Vagina (tissue), 2 donors: ENCODE measurements at places on chromosomes 1 and 21. TPM values are rescaled to one million over a fixed set of nuclear protein-coding genes. Genes with fewer than 3 reads are reported as not detected.

Gene SLC45A3
- total RNA-seq, result 0.25 TPM

DNA sequence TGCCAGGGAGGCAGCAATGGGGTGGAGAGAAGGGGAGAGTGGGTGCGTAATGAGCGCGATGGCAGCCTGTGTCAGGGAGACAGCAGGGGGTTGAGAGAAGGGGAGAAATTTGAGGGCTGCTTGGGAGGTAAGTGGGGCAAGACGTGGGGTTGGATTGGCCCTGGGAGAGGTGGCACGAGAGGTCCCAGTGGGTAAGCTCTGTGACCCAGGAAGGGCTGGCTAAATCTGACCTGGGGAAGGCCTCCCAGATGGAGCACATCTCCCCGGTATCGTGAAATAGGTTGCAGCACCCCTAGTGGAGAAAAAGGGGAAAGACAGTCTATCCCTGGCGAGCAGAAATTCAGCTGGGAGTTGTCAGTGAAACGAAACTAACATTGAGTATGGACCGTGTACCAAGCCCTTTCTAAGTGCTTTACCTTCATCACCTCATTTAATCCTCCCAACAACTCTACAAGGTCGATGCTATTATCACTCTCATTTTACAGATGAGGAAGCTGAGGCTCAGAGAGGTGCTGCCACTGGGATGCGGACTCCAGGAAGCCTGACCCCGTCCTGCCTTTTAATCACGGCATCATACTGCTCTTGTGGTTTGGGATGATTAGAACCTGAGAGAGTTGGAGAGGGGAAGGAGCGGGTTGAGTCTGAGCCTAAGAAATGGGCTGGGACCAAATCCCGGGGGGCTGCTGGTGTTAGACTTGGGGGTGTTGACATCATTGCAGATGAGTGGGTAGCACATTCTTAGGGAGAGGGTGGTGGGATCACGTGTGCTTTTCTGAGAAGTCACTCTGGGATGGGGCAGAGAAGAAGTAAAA, 56.6 kb upstream of the RPL11 start:
- no peak for DNase-seq

- no peak for DNase-seq
These were observed 66.7 kb downstream of the RGL1 start for GRCh38 chr1:183871601-183872000.

Gene SYTL1
- total RNA-seq, result 56.2 TPM

DNA sequence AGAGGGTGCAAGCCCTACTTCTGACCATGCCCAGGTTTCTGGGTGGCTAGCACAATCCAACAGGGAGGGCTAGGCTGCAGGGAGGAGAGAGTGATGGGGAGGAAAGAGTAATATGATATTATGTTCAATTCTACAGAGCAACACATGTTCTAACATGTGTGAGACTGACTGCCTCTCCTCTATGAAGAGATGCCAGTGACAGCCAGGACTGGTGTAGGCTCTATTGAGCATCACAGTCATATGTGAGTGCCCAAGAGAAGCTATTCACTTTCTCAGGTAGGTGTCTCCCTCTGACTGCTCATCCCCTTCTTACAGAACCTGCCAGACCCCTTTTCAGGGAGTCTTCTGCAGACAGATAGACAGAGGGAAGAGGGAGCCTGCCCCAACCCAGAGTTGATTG, 446.1 kb downstream of the SIPA1L2 start:
- no peak for DNase-seq

GRCh38 chr1:86289161-86289560, 107.0 kb downstream of the ODF2L start:
- no peak for DNase-seq

- no peak for DNase-seq
These were observed 82.8 kb downstream of the TRIM33 start for GRCh38 chr1:114428083-114428754.

DNA sequence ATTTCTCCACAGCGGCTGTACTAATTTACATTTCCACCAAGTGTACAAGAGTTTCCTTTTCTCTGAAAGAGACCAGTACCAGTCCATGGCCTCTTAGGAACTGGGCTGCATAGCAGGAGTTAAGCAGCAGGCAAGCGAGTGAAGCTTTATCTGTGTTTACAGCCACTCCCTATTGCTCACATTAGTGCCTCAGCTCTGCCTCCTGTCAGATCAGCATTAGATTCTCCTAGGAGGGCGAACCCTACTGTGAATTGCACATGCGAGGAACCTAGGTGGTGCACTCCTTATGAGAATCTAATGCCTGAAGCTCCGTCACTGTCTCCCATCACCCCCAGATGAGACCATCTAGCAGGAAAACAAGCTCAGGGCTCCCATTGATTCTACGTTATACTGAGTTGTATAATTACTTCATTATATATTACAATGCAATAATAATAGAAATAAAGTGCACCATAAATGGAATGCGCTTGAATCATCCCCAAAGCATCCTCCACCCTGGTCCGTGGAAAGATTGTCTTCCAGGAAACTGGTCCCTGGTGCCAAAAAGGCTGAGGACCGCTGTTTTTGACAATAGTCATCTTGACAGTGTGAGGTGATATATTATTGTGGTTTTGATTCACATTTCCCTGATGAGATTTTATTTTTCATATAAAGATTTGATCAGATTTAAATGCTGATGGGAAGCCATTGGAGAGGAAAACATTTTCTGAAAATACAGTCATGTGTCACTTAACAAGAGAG, 45.5 kb upstream of the MRPS6 start:
- DNase-seq, result no peak

GRCh38 chr1:15060104-15060503, 93.4 kb upstream of the TMEM51 start:
- no peak for DNase-seq

DNA sequence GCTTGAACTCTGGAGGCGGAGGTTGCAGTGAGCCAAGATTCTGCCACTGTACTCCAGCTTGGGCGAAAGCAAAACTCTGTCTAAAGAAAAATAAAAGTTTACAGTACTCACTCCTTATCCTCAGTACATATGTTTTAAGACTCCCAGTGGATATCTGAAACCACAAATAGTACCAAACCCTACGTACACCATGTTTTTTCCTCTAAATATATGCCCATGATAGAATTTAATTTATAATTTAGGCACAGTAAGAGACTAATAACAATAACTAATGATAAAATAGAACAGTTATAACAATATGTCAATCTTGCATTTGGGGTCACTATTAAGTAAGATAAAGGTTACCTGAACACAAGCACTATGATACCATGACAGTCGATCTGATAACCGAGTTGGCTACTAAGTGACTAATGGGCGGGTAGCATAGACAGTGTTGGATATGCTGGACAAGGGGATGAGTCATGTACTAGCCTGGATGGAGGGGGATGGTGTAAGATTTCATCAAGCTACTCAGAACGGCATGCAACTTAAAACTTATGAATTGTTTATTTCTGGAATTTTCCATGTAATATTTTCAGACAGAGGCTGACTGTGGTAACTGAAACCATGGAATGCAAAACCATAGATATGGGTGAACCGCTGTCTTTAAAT, 43.7 kb downstream of the ST7L start:
- DNase-seq, result no peak

- DNase-seq, result no peak
These were observed 17.3 kb downstream of the C8B start for GRCh38 chr1:56948403-56949023.

DNA sequence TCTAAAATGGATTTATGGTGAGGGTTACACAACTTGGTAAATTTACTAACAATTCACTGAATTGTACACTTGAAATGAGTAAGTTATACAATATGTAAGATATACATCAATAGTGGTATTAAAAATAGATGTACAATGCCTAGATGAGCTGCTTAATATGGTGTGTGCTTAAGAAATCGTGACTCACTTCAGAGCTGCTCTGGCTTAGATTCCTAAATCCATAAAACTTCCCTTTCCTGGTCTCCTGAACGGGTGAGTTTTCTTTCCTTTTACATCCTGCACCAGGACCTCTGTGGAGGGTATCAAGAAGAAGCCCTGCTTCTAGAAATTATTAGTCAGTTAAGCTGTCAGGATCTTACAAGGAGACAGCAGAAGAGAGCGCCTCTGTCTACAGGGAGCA, 30.4 kb downstream of the H3-3A start:
- DNase-seq, result no peak

Gene NECTIN4
- total RNA-seq, result 42.7 TPM

DNA sequence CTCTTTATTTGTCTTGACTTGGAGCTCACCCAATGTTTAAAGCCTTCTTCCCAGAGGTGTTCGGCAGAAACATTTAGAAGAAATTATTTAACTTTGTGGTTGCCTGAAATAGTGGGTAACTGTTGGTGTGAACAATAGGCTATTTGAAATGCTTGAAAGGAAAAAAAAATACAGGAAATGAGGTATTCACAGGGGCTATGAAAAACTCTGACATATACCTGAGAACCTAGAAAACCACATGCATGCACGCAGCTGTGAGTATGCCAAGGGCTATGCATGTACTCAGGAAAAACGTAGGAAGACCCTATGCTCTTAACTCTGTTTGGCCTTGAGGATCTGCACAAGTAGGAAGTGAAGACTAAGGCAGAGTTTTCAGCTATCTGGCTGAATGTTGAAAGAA, 16.4 kb upstream of the RNF186 start:
- DNase-seq, result no peak

Gene NBPF26
- 10.8 TPM for total RNA-seq

DNA sequence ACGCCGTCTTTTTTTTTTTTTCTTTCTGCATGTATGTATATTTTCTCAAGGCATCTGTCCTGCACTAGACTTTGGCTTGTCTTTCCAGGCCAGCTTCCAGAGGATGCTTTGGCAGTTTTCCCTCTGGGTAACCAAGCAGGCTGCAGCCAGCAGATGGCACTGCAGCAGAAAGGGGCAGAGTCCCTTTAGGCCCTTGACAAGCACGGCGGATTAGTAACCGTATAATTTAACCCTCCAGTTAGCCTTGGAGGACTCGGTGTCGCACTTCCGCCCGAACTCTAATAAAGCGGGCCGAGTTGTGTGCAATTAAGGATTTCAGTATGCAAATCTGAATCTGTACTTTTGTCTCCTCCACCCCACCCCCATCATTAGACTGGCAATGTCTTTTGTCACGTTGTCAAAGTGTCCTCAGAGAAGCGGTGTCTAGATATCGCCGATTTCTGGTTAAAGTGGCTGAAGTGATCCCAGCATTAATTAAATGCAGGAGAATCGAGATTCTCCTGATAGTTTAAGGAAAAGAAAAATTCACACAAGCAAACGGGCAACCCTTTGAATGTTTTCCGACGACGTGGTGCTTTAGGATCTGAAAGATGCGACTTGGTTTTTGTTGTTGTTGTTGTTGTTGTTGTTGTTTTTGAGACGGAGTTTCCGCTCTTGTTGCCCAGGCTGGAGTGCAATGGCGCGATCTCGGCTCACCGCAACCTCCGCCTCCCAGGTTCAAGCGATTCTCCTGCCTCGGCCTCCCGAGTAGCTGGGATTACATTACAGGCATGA, 1.1 kb upstream of the TMEM167B start:
- DNase-seq, result no peak

Gene CDKN2C
- total RNA-seq, result 22.8 TPM

- DNase-seq, result no peak
These were observed 56.3 kb downstream of the SMYD3 start for GRCh38 chr1:246450611-246451251.

Gene RUNX1
- 62.1 TPM for total RNA-seq

GRCh38 chr21:37748351-37748750, 167.9 kb downstream of the KCNJ6 start:
- no peak for DNase-seq

DNA sequence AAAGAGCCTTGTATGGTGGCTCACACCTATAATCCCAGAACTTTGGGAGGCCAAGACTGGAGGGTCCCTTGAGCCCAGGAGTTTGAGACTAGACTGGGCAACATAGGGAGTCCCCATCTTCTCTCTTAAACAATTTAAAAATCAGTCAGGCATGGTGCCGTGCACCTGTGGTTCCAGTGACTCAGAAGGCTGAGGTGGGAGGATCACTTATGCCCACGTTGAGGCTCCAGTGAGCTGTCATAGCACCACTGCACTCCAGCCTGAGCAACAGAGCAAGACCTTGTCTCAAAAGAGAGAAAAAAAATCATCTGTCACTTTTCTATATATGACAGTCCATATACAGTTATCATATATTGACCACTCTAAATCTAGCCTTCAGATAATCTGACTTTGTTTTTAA, 658.3 kb downstream of the LTN1 start:
- no peak for DNase-seq

Gene SLC6A9
- 24.3 TPM for total RNA-seq

DNA sequence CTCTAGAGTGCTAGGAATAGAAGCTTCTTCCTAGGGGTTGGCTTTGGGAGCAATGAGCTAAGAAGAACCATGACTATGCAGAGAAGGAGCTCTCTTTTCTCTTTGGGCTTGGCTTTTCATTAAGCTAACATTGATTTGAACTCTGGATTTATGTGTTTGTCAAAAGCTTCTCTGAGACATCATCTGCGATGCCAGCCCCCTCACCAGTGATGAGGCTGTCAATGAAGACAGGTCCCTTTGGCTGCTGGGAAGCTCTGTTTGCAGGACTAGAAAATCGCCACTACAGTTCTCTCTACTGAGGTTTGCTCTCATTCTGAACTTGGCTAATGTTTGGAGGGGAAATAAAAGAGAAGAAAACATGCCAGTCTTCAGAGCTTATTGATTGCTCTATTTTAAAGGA, 185.0 kb downstream of the PCP4 start:
- DNase-seq, result no peak

GRCh38 chr21:28953247-28953646, 39.4 kb downstream of the LTN1 start:
- no peak for DNase-seq

Gene OR10J1
- total RNA-seq, result not detected

Gene APP
- 315 TPM for total RNA-seq

Gene PROK1
- total RNA-seq, result 7.4 TPM

DNA sequence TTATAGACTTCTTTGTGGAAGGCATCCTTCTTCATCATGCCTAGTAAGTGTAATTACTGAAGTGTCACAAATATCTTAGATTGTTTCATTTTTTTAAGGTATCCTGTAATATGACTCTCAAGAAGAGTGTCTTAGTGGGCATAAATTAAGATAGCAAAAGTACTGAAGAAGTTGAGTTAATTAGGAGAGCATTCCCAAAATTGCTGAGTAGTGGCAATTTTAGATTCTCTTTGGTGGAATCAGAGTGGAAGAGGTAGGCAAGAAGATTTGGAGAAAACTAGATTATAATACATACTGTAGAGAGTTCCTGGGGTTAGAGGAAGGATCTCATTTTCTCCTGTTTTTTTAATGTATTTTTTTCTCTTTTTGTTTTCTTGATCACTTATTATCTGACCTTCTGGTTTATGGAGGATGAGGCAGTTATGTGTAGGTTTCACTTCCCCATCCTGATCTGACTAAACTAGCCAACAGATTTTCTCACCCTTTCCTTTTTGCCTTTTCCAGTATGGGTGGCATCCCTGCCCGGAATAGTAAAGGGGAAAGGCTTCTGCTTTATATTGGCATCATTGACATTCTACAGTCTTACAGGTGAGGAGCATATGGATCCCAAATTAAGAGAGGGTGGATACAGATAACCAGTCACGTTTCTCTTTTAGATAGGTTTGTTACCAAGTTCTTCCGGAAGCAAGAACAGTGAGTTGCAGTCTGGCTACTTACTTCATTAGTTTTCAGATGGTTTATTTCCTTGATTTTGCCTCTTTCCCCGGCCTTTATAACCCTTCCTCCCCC, 16.7 kb upstream of the PSMD4 start:
- no peak for DNase-seq

Gene GBP6
- 23.1 TPM for total RNA-seq
